ENCODE measurements at places on chromosomes 13 and 19. TPM values are rescaled to one million over a fixed set of nuclear protein-coding genes. Genes with fewer than 3 reads are reported as not detected.

DNA sequence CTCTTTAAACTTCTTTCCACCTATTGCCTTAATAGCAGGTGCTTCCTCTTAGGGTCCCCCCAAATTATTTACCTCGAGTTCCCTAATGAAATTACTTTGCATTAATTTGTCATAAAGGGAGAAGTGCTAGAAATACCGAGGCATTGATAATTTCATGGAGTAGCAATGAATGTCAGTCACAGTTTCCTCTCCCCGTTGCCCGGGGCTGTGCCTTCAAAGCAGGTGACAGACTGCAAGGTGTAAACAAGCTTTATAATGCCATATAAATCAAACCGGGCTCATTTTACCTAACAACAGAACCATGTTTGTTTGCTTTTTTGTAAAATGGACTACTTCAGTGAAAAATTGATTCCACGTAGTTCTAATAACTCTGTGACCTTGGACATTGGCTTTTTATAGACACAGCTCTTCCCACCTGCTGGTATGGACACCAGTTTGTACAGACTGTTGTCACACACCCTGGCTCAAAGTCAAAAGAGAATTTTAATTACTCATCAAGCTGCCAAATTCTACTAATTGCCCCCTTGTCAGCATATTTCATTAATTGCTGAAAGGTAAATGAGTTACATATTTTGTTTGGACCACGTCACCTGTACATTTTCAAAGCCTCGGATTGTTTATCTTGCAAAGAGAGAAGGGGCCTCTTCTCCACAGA, 171.1 kb downstream of the STK24 start:
- H3K4me3 ChIP-seq = no peak overlapping the region
- no peaks in the 10 kb centered on the region for H3K4me1 ChIP-seq
- DNase-seq = no peak
- H3K27ac ChIP-seq = no peak overlapping the region
- H3K36me3 ChIP-seq = peaks cover 15% of the 10 kb centered on the region

GRCh38 chr19:7262470-7262869, 31.7 kb downstream of the INSR start:
- H3K27ac ChIP-seq = no peak overlapping the region
- H3K27me3 ChIP-seq = no peaks in the 10 kb centered on the region

DNA sequence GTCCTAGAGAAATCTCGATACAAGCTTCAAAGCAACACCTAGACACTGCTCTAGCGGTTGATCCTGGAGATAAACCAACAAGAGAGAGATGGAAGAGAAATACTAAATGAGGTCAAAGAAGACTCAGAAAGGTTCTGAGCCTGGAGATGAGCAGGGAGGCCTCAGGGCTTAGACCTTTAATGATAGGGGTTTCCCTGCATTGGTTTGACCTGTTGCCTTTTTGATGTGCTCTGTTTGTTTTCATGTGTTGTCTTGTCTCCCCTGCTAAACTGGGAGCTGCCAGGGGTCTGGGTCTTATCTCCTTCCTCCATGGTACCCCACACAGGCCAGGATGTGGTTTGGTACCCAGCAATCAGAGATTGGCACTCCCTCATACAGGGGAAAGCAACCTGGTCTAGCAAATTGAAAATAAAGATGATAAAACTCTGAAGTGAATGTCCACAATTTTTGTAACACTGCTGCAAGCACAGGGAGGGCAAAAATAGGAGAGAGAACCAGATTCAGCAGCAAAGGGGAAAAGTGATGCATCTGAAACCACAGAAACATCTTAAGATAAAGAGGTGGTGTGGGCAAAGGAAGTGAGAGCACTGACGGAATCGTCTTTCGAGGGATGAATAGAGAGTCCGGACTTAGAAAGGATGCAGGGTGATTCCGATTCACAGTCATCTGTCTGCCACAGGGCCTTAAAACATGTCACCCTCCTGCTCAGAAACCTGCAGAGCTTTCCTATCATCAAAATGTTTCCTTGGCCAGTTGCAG, 3.5 kb downstream of the FFAR2 start:
- H3K27ac ChIP-seq = no peak overlapping the region
- H3K27me3 ChIP-seq = peaks cover 38% of the 10 kb centered on the region
- no peaks in the 10 kb centered on the region for H3K36me3 ChIP-seq
- peaks cover 16% of the 10 kb centered on the region for H3K4me1 ChIP-seq
- no peak for DNase-seq
- no peak overlapping the region for H3K4me3 ChIP-seq

- H3K27ac ChIP-seq = no peak overlapping the region
- H3K4me1 ChIP-seq = no peaks in the 10 kb centered on the region
- DNase-seq = no peak
- H3K27me3 ChIP-seq = no peaks in the 10 kb centered on the region
- H3K36me3 ChIP-seq = peaks cover 10% of the 10 kb centered on the region
Observed at GRCh38 chr13:35309706-35310105, 166.8 kb downstream of the MAB21L1 start.

GRCh38 chr13:23921451-23921888, 24.2 kb upstream of the C1QTNF9B start:
- no peak for DNase-seq
- H3K4me1 ChIP-seq = no peaks in the 10 kb centered on the region
- H3K36me3 ChIP-seq = no peaks in the 10 kb centered on the region

DNA sequence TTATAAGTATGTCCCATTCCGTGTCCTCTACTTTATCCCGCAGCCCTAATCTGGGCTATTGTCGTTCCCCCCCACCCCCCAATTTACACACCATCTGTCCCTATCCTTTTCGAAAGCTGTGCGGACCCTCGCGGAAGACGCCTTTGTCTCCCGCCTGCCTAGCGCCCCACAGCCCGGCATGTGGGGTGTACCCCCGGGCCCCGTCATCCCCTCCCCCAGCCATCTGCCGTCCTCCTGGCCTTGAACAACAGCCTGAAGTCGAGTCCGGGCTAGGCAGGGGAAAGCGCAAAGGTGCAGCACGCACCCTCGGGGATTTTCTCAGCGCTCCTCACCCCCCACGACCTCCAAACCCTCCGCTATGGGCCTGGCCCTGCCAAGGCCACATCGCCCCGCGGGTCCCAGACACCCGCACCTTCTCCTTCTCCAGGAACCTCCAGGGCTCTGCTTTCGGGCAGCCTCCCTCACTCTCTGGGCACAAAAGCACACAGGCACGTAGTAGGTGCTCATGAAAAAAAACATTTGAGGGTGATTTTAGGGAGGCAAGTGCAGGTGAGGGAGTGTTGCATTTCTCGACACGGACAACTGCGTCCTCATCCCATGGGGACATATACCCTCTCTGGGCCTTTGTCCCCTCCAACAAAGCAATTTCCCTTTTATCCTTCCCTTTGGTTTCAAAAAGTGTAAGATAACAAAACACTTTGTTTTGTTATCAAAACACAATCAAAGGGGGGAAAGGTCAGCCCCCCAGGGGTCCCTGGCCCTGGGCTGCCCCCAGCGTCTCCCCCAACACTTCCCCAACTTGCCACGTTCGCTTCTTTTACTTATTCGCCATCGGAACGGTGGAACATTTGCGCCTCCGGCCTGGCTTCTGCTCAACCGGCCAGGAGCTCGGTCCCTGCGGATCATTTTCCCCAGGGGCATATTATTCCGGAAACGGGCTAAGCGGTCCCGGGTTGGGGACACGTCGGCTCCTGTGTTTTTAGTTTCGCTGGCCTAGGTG, 16.4 kb downstream of the CCDC124 start:
- H3K36me3 ChIP-seq = peaks cover under 1% of the 10 kb centered on the region
- DNase-seq = no peak
- peak overlapping the region; percentile 89 for H3K4me3 ChIP-seq
- H3K4me1 ChIP-seq = peaks cover 58% of the 10 kb centered on the region
- H3K27ac ChIP-seq = no peak overlapping the region

RCBTB2 gene
- total RNA-seq = 14.8 TPM

NKPD1 gene
- total RNA-seq = 0.05 TPM
